ENCODE measurements at places on chromosomes 11 and 22.

- DNase-seq, result no peak
Observed at GRCh38 chr22:39084666-39085065, 7.6 kb downstream of the APOBEC3G start.

DNA sequence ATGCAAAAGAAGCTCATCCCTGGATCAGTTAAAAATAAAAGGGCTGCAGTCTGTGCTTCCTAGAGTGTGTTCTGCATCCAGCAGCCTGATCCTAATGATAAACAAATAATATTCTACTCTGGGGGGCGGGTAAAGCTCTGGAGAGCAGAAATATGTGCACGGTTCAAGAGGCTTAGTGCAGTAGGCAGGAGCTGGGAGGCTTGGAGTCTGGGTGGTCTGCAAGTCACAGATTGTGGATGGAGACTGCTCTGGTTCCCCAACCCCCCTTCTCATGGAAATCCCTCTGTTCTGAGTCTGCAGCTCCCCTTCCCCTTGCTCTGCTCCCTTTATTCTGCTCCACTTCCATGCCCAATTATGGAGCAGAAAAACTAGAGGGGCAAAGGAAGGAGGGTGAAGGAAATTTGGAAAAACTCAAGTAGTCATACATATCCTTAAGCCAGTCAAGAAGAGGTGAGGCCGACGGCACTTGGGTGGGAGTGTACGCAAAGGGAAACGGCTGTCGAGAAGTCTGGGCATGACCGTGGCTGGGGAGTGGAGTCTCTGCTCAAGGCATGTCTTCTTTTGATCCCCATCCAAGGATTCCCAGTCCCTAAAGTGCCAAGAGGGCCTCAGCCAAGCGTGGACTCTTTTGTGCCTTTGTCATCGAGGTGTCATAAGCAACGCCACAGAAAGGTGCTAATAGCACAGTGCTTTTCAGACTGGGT, 16.3 kb upstream of the CLMP start:
- peak; percentile 61 for DNase-seq

DNA sequence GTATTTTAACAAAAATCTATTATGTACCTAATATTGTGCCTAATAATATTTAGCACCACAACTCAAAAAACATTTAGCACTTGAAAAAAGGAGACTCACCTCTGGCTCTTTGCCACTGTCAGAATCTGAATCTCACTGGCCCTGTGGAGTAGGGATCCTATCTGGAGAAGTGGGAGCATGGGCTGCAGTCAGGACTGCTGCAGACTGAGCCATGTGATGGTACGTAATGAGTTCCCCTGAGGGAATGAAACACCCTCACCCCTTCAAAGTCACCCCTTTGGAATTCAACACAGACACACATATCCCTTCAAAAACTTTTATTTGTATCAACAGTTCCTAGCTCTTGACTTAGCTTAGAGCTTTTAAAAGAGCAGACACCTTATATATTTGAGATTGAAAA, 6.5 kb downstream of the PTPMT1 start:
- DNase-seq, result no peak

- DNase-seq, result no peak
Observed at GRCh38 chr11:15406851-15407351, 292.2 kb downstream of the INSC start.
